GM04503 (cell line): ENCODE measurements at places on chromosomes 11 and 22.

DNA sequence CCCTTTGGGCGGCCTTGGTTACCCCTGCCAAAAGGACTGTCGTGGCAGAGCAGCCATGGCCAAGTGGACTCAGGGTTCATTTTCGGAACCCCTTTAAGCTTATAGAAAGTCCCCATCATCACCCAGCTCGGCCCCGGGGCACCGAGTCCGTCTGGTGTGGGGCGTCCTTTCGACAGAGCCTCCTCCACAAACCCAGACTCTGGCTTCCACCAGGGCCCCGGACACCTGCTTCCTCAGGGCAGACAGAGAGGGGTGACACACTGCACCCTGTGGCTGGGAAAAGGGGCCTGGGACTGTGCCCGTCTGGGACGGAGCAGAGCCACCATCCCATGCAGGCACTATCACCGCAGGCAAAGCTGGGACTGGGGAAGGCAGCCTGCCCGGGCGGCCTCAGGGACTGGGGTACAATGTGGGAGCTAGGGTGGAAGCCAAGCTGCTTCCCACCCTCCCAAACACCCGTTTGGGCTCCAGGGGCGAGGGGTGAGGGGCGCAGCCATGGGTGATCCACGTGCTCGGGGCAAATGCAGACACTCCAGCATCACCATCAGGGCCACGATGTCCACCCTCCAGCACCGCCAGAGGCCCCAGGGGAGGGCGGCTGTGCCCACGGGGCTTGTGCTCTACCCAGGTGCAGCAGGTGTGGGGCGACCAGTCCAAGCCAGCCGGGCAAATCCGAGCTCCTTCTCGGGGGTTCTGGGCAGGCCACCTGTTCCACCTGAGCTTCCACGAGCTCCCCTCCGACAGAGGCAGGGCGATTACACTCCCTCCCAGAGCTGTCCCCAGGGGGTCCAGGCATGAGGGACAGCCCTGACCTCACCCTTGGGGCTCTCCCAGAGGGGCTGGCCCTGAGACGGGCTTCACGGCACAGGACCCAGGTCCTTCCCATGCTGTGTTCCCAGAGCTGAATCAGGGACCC is 11.7 kb upstream of the MRPL23 start:
- DNase-seq: no peak

DNA sequence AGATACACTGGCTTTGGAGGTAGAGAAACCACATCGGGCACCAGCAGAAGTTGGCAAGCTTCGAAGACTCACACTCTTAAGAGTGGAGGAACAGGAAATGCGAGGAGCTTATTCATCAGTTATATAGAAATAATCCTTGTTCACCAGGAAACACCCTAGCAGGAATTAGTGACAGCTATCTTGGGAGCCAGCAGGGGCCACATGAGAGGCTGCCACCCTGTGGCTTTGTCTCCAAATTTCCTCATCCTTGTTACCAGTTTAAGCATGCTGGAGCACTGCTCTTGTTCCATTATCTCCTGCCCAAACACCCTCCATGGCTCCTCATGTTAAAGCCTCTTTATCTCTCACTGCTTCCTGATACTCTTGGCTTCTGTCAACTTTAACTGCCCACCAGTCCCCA is 131.0 kb downstream of the PLEKHA7 start:
- no peak for DNase-seq

DNA sequence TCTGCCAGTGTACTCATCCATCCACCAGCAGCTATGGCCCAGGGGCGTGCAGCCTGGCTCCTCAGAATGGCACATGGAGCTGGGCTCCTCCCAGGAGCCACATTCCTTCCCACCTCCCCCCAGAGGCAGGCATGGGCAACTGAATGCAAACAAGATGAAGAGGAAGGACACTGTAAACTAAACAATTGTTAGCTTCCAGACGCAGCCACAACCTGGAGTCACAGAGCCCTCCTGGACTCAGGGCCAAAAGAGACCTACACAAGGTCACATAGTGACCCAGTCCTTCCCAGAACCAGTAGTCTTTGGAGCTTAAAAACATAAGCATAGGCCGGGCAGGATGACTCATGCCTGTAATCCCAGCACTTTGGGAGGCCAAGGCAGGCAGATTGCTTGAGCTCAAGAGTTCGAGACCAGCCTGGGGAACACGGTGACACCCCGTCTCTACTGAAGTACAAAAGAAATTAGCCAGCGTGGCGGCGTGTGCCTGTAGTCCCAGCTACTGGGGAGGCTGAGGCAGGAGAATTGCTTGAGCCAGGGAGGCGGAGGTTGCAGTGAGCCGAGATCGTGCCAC is 30.7 kb upstream of the CLDN5 start:
- no peak for DNase-seq

GRCh38 chr22:22937894-22938480 is 50.4 kb downstream of the IGLL5 start:
- no peak for DNase-seq

- no peak for DNase-seq
These were observed 56.6 kb downstream of the JAM3 start for GRCh38 chr11:134125507-134125906.

DNA sequence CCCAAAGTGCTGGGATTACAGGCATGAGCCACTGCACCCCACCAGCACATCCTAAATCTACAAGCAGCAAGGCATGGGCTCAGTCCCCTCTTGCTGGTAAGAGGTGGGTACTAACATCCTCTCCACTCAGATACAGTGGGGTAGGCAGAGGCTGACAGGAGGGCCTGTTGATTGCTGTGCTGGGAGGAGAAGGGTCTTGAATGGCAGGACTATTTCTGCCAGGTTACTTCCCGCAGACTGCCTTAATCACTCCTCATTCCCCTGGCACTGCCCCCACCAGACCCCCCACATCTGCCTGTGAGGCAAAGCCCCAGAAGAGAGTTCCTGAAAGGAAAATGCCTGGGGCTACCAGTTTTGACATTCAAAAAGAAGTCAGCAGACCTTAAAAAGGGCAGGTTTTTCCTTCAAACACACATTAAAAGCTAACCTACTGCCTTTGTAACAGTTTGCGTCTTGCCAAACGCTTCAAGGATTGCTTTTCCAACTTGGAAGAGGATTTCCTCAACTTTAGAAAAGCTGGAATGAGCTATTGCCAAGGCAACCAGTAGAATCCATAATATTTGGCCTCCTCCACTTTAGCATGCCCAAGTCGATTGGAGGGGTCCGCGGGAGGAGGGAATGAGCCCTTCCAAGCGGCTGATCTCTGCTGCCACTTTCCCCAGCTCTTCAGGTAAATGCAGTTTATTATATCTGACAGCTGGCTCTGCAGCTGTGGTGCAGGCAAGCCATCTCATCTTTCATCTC is 62.0 kb downstream of the FDX1 start:
- no peak for DNase-seq
